ENCODE measurements at places on chromosomes 7 and 10.

- no peak for DNase-seq
Observed at GRCh38 chr7:150402671-150403321, 23.7 kb downstream of the ZNF775 start.

- no peak for DNase-seq
Observed at GRCh38 chr7:81414411-81414810, 355.4 kb downstream of the HGF start.

GRCh38 chr10:120789303-120790203, 61.6 kb upstream of the WDR11 start:
- no peak for DNase-seq

DNA sequence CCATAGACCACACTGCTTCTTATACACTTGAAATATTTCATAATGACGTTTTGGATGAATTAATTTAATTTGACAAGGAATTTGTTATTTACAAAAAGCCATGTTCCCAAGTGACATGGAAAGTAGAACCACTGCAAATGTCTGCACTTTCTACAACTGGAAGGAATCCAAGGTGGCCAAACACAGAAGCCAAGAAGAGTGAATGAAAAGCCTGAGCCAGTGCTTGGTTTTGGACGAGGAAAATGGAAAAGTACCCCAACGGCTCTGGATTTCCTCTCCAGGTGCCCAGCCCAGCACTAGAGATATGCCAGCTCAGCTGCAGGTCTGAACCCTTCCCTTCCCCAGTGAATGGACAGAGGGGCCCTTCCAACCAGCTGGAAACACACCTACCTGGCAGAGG, 279.4 kb downstream of the TNS3 start:
- no peak for DNase-seq

GRCh38 chr7:15556339-15557105, 5.3 kb downstream of the AGMO start:
- DNase-seq: no peak

DNA sequence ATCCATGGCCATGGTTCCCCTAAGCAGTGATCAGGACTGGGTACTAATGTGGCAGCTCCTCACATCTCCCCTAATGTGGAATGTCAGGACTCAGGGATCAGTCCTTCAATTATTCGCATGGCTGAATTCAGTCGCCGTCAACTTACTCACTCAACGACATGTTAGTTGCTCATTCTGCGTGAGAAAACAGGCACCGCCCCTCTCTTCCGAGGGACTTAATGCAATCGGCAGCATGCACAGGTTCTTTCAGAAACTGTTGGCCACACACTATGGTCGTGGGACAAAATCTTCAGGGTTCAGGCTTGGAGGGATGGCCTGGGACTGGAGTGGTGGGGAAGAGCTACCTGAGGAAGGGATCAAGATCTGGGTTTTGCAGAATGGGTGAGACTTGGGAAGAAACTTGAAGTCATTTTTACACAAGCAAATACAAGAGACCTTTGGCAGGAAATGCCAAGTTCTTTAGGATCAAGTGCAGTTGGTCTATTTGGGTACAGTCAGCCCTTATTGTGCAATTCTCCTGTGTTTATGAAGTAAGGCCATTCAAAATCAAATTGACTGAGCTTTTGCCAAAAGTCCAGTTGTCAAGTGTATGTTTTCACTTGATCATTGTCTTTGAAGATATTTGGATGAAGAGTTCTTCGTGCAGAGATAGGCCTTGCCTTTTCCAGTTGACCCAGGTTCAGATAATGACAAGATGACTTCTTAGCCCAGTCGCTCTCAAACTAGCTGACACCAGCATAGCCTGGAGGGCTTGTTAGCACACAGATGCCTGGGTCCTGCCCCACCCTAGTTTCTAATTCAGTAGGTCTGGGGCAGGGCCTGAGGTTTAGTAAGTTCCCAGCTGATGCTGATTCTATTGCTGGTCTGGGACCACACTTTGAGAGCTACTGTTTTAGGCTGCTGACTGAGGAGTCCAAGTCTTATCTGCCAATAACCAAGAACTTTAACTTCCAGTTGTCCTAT, 48.5 kb downstream of the LRRC18 start:
- DNase-seq: no peak

DNA sequence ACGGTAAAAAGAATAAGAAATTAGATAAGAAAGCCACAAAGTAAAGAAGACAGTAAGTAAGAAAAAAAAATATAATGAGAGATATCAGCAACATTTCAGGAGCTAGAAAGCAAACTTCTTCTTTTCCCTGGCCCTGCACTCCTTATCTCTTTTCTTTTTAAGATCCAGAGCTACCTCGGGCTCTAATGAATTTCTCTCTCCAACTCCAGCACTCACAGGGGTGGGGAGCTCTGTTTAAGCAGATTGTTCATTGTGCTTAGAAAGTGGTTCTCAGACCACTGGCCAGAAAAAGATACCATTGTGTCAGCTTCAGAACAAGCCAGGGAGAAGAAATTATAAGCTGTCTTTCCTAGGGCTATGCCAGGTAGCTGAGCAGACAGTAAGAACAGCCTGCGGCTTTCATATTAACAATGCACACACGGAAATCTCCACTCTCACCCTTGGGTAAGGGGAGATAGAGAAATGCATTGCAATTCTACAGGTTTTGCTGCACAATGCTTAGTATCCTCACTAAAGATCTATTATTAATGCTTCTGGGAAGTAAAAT, 19.3 kb downstream of the OR2F1 start:
- DNase-seq: no peak

DNA sequence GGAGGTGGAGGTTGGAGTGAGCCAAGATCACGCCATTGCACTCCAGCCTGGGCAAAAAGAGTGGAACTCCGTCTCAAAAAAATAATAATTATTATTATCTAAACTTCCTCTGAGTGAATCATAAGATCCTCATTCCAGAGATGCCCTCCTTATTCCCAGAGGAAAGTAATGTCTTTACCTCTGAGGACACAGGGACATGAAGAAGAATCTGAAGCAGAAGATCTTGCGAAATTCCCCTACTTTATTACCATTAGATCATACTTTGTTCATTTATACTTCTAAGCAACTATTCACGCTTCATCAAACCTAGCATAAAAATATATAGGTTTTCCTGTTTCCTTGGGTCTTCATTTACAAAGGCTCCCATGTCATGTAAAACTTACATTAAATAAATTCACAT, 143.1 kb downstream of the ETV1 start:
- DNase-seq: no peak

DNA sequence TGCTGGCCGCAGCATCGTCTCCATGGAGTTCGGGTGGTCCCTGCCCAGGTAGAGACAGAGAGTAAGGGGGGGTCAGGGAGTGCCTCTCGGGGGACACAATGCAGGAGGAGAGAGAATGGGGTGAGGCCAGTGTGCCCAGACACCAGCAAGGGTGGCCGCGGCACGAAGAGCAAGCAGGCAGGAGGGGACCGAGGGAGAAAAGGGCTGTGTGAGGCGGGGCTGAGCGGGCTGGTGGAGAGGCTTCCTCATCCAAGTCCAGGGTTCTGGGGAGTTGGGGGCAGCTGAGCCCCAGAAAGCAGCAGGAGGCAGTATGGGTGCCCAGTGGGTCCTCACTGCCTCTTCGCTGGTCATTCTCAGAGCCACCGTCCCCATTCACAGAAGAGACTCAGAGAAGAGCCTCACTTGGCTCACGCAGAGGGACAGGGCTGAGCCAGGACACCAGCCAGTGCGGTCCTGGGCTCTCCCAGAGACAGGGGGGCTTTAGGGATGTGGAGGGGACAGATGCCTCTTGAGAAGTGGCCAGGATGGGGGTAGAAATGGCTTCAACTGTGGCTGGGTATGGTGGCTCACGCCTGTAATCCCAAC, 78.9 kb downstream of the MICALL2 start:
- no peak for DNase-seq

GRCh38 chr10:83886871-83887270, 252.4 kb upstream of the GHITM start:
- no peak for DNase-seq

GRCh38 chr7:69605070-69605469, 6.8 kb downstream of the AUTS2 start:
- DNase-seq: no peak

DNA sequence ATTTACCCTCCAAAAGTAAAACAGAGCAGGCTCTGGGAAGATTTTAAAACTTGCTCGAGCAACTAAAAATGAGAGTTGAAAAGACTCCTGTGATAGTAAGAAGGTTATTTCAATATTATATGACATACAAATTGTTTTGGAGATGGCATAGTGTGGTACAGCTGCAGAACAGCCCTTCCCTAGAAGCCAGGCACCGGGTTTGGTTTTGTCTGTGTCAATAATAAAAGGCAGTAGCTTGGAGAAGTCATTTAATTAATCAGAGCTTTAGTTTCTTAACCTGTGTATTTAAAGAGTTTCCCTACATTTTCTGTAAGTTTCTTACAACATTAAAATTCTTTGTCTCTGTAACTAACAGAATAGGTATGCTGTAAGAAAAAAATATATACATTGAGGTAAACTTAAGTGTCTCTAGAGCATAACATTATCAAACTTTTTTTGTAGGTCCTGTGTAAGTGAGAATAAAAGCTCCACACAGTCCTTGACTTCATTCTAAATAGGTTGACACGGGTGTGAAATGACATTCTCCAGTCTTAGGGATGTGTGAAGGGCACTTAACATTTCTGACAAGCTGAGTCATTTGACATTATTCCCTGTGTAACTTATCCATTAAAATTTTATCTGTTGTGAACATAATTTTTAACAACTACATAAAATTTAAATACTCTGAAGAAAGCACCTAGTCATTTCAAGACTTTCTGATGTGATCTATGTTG, 425.0 kb upstream of the ETV1 start:
- no peak for DNase-seq

DNA sequence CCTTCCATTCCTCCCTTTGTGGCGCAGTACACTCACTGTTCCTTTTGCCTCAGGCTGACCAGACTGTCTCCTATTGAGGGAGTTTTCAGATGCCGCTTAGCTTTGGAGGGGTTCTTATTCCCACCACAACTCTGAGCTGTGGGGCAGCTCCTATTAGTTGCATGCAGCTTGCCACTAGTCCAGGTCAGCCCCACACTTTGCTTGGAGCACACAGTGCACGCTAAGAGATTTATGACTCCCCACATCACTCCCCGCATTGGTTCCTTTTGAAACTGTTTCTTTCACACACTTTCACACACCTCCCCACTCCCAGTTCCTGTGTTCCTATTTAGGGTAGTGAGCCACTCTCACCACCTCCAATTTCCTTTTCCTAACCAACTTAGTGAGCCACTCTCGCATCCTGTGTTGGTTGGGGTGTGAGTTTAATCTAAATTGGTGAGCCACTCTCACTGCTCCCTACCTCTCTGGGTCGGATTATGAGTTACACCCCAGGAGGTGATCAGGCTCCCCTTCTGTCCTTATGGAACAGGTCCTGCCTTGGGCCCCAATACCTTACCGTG, 10.4 kb upstream of the ZNF485 start:
- no peak for DNase-seq

- DNase-seq: no peak
Observed at GRCh38 chr7:71345117-71345884, 213.4 kb downstream of the GALNT17 start.

GRCh38 chr7:159030490-159031134, 114.1 kb downstream of the VIPR2 start:
- DNase-seq: no peak

DNA sequence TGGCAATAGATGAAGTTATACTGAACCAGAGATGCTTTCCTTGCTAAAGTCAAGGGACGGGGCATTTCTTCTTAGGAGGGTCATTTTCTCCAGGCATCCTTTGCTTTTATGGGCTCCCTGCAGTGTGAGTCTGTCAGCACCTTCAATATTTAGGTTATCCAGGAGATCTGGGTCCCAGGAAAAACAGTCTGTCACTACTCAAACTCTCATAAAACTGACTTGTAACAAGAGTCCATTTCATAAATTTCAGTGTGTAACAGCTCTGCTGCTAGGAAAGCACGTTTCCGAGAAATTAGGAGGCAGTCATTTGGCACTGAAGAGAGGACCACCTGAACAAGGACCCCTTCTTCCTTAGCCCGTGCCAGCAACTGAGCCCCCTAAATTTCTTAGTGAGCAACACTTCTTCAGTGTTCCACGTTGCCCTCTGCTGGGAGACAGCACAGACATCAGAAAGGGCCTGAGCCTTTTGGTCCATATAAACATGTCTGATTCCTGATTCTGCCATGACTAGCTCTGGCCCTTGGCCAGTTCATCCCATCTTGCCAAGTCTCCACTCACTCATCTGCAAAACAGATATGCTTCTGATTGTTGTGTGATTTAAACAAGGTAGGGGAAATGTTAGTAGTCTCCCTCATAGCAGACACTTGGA, 7.2 kb downstream of the GCC1 start:
- DNase-seq: no peak
